ENCODE measurements at places on chromosomes 2 and 18. TPM values are rescaled to one million over a fixed set of nuclear protein-coding genes. Genes with fewer than 3 reads are reported as not detected.

Gene AGFG1
- 65.7 TPM for total RNA-seq

Gene DPP4
- total RNA-seq = 87.2 TPM

Gene RTN4
- total RNA-seq = 260 TPM

Gene FAM228A
- total RNA-seq = 0.85 TPM

Gene RAB27B
- total RNA-seq = 5.9 TPM

Gene CRYGC
- total RNA-seq = not detected

Gene APCDD1
- total RNA-seq = 0.19 TPM

Gene KIF1A
- not detected for total RNA-seq

Gene VAMP5
- 35.8 TPM for total RNA-seq

Gene MBOAT2
- total RNA-seq = 92.6 TPM

Gene RUFY4
- total RNA-seq = not detected

Gene PLA2R1
- 17.2 TPM for total RNA-seq

Gene GTF3C2
- total RNA-seq = 19.2 TPM

Gene SLC4A5
- total RNA-seq = under 0.01 TPM

Gene TOGARAM2
- total RNA-seq = not detected

Gene TMEM17
- 1.7 TPM for total RNA-seq

Gene DYNC1I2
- total RNA-seq = 167 TPM

Gene C2orf72
- total RNA-seq = 0.38 TPM

Gene MATN3
- total RNA-seq = 0.28 TPM

Gene EDAR
- total RNA-seq = not detected

Gene NT5C1B
- total RNA-seq = not detected

Gene MC5R
- under 0.01 TPM for total RNA-seq

Gene RIT2
- total RNA-seq = not detected

Gene GKN2
- total RNA-seq = not detected

Gene GPR39
- 2.3 TPM for total RNA-seq

Gene GAREM2
- 1.4 TPM for total RNA-seq

Gene LOXHD1
- not detected for total RNA-seq

Gene KIAA2012
- under 0.01 TPM for total RNA-seq

Gene PRKAG3
- under 0.01 TPM for total RNA-seq

Gene DOCK10
- 35.0 TPM for total RNA-seq

Gene SKA1
- 2.8 TPM for total RNA-seq

Gene PTH2R
- not detected for total RNA-seq

Gene SLC19A3
- 0.19 TPM for total RNA-seq

Gene INO80B
- 7.1 TPM for total RNA-seq

Gene DPYSL5
- total RNA-seq = not detected

Gene CSRNP3
- total RNA-seq = 1.2 TPM

Gene VWC2L
- total RNA-seq = not detected

Gene SCN1A
- total RNA-seq = 0.19 TPM

Gene CAPN14
- 0.28 TPM for total RNA-seq

Gene IMP4
- 163 TPM for total RNA-seq

Gene RAB6C
- under 0.01 TPM for total RNA-seq

Gene SERPINB2
- total RNA-seq = 0.38 TPM

Gene CCBE1
- total RNA-seq = 21.4 TPM

Gene SLC9A2
- total RNA-seq = not detected

Gene FABP1
- total RNA-seq = not detected

Gene PAX8
- 0.38 TPM for total RNA-seq

Gene CROCC2
- total RNA-seq = not detected

Gene PID1
- total RNA-seq = 6.9 TPM

Gene MYO7B
- under 0.01 TPM for total RNA-seq

Gene STARD6
- 0.28 TPM for total RNA-seq

Gene WNT10A
- under 0.01 TPM for total RNA-seq

Gene MAPK4
- total RNA-seq = not detected

Gene RTP5
- total RNA-seq = not detected

Gene GALNT14
- total RNA-seq = 1.7 TPM

Gene ASB18
- total RNA-seq = not detected

Gene FBLN7
- 7.6 TPM for total RNA-seq

Gene ARHGEF4
- total RNA-seq = 0.58 TPM

Gene IL18R1
- 0.96 TPM for total RNA-seq

All from regular cardiac myocyte (primary cell).